ENCODE measurements at places on chromosomes 6 and 20.

DNA sequence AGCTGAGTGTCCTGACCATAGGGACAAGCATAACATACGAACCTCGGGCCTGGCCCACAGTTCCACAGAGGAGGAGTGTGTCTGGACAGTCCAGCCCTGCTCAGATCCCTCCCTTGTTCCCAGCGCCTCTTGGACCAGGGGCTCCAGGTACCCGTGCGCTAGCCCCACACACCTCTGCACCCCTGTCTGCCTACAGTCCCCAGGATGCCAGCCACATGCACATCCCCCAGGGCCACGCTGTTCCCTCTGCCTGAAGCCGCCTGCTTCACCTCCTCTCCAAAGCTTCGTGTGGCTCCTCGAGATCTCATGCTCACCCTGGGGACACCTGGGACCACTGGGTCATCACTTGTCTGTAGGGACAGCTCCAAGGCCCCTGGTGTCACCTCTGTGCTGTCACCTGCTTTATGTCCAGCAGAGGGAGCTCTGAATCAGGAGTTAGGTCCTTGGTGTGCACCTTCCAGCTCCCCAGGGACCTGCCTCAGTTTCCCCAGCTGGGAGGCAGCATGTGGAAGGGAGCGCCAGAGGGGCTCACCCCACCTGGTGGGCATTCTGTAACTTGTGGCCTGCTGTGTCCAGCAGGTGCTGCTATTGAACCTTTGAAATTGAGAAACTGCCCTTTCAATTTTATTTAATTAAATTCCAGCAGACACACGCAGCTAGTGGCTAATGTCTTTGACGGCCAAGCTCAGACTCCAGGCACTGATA lies 7.3 kb upstream of the YTHDF1 start:
- no peak for DNase-seq

DNA sequence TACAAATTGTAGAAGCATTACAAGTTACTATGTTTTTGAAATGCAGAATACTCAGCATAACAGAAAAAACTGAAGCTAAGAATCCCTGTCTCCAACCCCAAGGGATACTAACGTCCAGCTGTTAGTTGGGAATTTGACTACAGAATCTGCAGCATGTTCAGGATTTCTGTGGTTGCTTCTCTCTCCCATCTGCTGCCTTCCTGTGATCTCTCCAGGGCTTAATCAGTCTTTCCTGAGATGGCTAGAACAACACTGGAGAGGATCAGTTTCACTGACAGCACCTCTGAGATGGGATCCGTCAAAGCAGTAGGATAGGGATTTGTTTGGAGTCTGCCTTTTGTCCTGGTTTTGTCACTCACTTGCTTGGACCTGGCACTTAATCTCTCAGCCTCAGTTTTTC lies 73.3 kb upstream of the NUP153 start:
- no peak for DNase-seq

DNA sequence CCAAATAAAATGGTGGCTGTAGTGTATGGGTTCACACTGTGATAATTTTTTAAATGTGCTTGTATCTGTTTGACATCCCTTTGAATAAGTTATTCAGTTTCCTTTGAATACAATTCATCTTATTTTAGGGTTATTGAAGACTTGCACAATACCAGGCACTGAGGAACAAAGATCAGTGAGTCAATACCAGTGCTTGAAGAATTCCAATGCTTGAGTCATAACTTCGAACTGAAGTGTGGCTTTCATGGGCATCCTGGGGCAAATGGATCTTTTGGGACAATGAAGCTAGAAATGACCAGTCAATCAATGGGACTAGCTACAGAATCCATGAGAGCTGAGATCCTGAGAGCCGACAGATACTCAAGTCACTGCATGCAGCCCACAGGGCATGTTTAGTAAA lies 349.9 kb upstream of the FLRT3 start:
- no peak for DNase-seq

- no peak for DNase-seq
Observed at GRCh38 chr6:36888654-36889481, 3.1 kb downstream of the C6orf89 start.

GRCh38 chr6:159997498-159998101 lies 28.7 kb downstream of the IGF2R start:
- no peak for DNase-seq

DNA sequence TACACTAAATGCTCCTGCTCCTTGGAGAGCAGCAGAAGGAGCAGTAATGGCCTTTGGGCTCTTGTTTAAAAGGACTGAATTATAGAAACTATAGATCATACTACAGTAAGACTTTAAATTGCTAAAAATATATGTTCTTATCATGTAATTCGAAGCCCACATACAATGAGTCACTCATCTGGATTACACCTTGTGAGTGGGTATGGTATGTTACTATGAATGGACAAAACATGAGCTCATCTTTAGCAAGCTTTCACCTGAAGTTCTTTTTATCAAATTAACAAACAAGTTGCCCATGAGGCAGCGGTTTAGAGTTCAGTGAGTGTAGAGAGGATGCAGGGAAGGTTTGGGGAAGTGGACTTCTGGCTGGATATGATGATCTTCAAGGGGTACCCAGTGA lies 114.4 kb upstream of the CCN2 start:
- DNase-seq = no peak

- no peak for DNase-seq
Observed at GRCh38 chr6:37048851-37049757, 43.6 kb downstream of the FGD2 start.

DNA sequence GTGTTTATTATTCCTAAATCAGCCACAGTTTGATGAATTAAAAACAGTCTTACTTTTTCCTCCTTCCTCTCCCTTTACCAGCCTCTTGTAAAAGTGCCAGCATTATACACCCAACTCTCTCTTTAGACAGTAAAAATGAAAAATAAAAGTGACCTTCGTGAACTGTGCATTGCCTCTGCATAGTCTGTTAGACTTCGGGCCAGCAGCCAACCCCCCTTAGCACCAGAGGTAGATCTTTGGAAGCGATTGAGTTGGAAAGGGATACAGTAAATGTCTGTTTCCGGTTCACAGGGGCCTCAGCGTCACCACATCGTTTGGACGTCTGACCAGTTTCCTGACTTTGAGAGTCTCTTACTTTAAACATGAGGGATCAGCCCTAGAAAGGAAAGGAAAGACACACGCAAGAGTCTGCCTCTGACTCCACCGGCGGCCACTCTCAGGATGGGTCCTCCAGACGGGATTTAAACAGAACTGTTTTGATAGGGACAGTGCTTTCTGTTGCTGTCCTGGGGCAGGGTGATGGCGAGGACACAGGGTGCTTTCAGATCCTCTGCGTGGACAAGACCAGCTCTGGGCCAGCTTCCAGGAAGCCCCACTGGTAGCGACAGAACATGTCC lies 206.6 kb upstream of the PREP start:
- DNase-seq = no peak

GRCh38 chr6:89120371-89120770 lies 2.5 kb upstream of the SRSF12 start:
- no peak for DNase-seq

DNA sequence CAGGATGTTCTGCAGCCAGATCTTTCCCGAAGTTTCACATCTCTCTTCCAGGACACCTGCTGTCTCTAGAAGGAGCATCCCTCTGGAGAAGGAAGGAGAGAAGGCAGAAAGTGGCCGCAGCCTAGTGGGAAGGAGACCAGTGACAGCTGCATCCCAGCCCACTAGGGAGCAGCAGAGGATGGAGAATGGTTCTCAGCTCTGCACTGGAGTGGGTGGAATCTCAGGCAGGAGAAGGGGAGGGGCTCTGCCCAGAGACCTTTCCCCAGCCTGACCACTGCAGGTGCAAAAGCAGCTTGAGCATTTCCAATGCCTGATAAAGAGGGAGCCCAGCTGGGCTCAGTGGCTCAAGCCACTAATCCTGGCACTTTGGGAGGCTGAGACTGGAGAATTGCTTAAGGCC lies 32.3 kb downstream of the NCR2 start:
- no peak for DNase-seq

DNA sequence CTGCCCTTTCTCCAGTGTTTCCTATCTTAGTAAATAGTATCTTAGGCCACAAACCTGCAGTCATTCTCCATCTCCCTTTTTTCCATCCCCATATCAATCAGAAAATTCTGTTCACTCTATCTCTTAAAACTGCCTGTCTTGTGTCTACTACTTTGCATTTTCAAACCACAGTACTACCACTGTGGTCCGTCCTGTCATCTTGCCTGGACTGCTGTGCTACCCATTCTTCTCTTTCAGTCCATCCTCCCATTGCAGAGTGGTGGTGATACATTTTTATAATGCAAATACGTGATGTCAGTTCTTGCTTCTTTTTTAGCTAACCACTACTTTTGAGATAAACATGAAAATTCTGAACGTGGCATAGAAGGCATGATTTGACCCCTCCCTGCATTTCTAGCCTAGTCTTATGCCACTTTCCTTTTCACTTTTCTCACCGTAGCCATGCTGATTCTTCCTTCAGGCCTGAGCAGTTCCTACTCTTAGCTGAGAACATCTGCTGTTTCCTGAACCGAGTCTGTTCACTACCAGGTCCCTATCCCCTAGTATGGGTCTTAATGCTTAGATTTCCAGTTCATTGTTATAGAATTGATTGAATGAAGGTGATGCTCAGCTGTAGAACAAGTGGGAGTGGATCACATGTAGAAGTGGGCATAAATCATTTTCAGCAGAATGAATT lies 13.8 kb downstream of the TBPL1 start:
- no peak for DNase-seq

GRCh38 chr20:5312518-5312917 lies 4.2 kb downstream of the PROKR2 start:
- DNase-seq = no peak

GRCh38 chr6:53431704-53432103 lies 83.0 kb upstream of the ELOVL5 start:
- no peak for DNase-seq

DNA sequence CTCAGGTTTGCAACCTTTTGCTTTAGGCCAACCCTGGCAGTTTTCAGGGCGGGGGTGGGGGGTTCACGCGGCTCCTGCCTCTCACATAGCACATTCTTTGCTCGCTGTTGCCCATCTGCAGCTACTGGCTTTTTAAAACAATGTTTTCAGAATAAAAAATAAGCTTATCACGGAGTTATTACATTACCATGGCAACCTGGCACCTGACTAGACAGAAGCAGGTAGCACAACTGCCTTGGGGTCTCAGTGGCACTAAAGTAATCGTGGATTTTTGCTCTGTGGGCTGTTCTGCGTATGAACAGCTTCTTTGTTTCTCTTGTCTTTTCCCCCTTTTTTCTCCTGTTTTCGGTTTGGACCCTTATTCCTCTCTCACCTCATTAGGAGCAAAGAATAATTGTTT lies 9.1 kb upstream of the MANBAL start:
- DNase-seq = no peak

- no peak for DNase-seq
Observed at GRCh38 chr6:158046201-158047126, 64.8 kb downstream of the SYNJ2 start.

GRCh38 chr6:80331974-80332373 lies 225.5 kb downstream of the BCKDHB start:
- DNase-seq = no peak

DNA sequence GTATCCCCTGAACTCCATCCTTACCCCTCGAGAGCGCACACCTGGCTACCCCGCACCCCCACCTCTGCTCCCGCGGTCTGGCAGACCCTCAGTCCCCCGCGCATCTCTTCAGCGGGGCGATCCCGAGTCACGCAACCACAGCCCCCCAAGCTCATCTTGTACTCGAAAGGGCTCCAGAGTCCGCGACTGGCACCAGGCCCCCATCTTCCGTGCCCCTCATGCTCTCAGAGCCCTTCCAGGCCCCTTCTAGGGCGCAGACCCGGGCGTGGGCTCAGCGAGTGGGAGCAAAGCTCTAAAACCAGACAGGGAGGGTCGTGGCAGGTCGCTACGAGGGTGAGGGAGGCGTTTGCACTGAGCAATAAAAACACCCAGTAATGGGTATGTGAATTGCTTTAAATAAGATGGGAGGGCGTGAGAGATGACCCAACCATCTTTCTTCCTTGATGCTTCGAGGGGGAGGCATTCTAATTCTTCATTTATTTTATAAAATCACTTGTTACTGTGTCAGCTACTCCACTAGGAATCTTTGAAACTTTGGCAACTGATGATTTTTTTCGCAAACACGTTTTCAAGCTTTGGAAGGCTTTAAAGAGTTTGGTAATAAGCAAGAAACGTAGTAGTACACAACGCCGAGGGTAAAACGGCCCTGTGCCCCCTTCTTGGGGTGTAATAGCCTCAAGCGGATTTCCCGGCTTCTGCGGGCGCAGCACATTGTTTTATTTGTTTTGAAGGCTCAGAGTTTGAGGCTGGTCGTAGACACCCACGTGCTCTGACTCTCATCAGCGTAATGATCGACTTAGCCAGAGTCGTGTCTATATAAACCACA lies 42.6 kb upstream of the SUPT3H start:
- no peak for DNase-seq

- no peak for DNase-seq
Observed at GRCh38 chr6:37530297-37530696, 30.6 kb upstream of the CCDC167 start.

- no peak for DNase-seq
Observed at GRCh38 chr6:54291146-54291545, 17.1 kb upstream of the TINAG start.

- no peak for DNase-seq
Observed at GRCh38 chr6:98272060-98272459, 562.3 kb upstream of the POU3F2 start.

- no peak for DNase-seq
Observed at GRCh38 chr6:42512579-42512978, 51.2 kb upstream of the UBR2 start.

DNA sequence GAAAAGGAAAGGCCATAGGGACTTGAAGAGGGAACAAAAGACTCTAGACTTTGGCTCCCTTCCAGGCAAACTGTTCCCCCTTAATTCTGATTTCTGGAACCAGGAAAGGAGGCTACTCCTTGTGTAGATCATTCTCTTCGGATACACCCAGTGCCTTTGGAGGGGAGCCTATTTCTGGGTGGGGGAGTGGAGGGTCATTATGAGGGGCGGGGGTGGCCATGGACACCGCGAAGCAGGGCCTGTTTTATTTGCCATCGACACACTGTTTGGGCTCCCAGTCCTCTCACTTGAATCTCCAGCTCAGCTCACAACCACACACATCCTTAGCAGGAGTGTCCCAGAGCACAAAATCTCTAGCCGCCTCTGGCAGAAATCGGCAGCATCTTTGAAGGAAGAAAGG lies 132.3 kb downstream of the PXDC1 start:
- DNase-seq = no peak

DNA sequence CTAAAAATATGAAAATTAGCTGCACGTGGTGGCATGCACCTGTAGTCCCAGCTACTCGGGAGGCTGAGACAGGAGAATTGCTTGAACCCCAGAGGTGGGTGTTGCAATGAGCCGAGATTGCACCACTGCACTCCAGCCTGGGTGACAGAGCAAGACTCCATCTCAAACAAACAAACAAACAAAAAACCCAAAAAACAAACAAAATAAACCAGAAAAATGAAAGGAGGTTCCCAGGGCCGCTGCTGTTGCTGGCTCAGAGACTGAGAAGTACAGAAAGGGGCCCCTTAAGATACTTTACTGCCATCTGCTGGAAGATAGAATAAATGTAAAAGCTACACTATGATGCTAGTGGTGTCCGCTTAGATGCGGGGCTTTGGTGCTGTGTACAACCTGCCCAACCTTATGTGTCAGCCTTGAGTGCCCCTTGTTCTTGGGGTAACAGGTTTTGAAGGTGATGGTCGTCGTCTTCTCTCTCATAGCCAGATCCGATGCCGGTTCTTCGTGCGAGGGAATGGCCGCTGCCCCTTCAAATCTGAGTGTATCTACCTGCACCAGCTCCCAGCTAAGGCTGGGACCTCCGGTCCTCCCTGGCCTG lies 2.8 kb upstream of the FANCE start:
- DNase-seq = peak; percentile 61
